Tibial nerve (tissue), 4 donors: ENCODE measurements at places on chromosomes 2 and 18. TPM values are rescaled to one million over a fixed set of nuclear protein-coding genes. Genes with fewer than 3 reads are reported as not detected.

DNA sequence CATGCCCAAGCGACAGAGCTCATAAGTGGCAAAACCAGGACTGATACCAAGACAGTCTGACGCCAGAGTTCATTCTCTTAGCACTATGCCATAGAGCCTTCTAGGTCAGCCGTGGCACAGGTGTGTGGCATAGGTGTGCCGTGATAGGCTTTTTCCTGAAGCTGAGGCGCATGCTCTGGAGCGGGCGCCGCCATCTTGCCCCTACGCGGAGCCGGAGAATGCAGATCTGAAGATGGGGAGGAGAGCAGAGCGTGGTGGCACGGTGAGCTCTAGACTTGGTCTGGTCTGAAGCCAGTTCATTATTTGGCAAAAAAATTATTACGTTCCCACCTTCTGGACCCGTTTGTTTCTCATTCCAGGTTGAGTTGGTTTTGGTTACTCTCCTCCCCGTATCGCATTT lies 16.6 kb downstream of the MCFD2 start:
- H3K36me3 ChIP-seq, result no peaks in the 10 kb centered on the region
- H3K27me3 ChIP-seq, result no peaks in the 10 kb centered on the region
- H3K27ac ChIP-seq, result no peak overlapping the region
- no peaks in the 10 kb centered on the region for H3K4me1 ChIP-seq

- no peak overlapping the region for H3K27ac ChIP-seq
- H3K4me3 ChIP-seq, result no peak overlapping the region
- no peaks in the 10 kb centered on the region for H3K27me3 ChIP-seq
- DNase-seq, result no peak
- no peaks in the 10 kb centered on the region for H3K4me1 ChIP-seq
- no peaks in the 10 kb centered on the region for H3K36me3 ChIP-seq
These were observed 131.6 kb upstream of the FN1 start for GRCh38 chr2:215567504-215567903.

- H3K36me3 ChIP-seq, result no peaks in the 10 kb centered on the region
- H3K4me3 ChIP-seq, result no peak overlapping the region
These were observed 1612.6 kb upstream of the CELF4 start for GRCh38 chr18:39178166-39178565.

- no peak for DNase-seq
- no peaks in the 10 kb centered on the region for H3K27me3 ChIP-seq
- H3K36me3 ChIP-seq, result no peaks in the 10 kb centered on the region
- no peak overlapping the region for H3K4me3 ChIP-seq
- H3K27ac ChIP-seq, result no peak overlapping the region
These were observed 845 bp downstream of the CFAP210 start for GRCh38 chr2:169693360-169693759.

- DNase-seq, result no peak
- H3K4me1 ChIP-seq, result no peaks in the 10 kb centered on the region
- H3K27me3 ChIP-seq, result no peaks in the 10 kb centered on the region
- no peak overlapping the region for H3K27ac ChIP-seq
- no peaks in the 10 kb centered on the region for H3K36me3 ChIP-seq
These were observed 25.2 kb downstream of the EPB41L5 start for GRCh38 chr2:120037995-120038541.

DNA sequence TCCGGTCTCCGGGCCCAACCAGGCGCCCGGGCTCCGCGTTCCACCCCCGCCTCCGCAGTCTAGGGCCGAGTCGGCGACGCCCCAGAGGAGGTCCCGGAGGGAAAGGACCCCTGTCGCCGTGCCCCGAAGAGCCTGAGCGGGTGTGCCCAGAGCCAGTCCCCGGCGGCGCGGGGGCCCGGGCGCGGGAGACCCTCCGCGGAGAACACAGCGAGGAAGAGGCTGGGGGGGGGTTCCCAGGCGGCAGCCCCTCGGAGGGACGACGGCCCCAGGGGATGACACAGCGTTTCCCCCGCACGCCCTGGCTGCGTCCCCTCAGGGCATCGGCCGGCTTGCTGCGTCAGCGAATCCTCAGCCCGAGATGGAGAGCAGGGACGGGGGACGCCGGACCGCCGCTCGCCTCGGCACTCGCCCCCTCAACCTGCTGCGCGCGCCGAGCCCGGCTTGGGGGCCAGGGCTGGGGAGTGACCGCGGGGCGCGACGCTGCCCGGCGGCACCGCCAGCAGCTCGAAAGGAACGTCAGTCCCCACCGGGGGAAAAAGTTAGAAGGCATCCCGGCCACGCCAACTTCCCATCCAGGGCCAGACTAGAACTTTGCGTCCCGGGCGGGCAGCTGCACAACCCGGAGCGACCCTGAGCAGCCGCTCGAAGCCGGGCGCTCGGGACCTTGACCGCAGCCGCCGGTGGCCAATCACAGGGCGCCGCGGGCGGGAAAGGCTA lies 711 bp downstream of the SFXN5 start:
- peaks cover 20% of the 10 kb centered on the region for H3K36me3 ChIP-seq
- H3K27me3 ChIP-seq, result no peaks in the 10 kb centered on the region
- H3K4me1 ChIP-seq, result peaks cover 13% of the 10 kb centered on the region
- no peak for DNase-seq

DNA sequence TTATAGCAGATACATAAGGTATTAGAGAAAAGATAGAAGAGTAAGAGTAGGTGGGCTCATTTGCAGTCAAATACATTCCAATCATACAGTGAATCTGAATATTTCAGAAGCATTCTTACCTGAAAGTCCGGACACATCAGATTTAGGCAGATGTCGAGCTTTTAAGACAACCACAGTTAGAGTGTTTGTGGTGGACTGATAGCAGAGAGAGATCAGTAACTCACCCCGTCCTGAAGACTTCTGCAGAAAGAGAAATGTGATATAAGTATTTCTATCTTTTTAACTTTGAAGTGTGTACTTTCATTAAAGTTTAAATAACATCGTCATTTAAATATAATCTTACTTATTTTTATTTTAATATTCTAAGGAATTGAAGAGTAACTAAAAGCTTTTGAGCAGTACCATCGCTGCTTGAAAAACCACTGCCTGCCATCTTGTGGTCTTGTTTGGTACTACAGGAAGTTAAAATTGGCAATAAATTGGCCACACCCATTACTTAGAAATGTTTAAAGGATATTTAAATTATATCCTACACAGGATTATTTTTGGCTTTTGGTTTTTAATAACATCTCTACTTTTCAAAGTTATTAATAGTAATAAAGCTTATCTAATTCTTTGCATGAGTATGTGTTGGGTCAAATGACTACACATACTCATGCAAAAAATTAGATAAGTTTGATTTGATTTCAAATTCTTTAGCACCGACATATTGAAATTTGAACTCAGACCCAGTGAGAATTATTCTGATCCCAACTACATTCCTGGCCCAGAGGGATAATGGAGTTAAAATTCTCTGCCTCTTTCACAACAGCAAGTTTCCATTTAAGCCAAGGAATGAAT lies 5.5 kb downstream of the SYT4 start:
- no peaks in the 10 kb centered on the region for H3K36me3 ChIP-seq
- H3K4me3 ChIP-seq, result no peak overlapping the region
- no peak overlapping the region for H3K27ac ChIP-seq
- no peaks in the 10 kb centered on the region for H3K4me1 ChIP-seq
- H3K27me3 ChIP-seq, result no peaks in the 10 kb centered on the region

DNA sequence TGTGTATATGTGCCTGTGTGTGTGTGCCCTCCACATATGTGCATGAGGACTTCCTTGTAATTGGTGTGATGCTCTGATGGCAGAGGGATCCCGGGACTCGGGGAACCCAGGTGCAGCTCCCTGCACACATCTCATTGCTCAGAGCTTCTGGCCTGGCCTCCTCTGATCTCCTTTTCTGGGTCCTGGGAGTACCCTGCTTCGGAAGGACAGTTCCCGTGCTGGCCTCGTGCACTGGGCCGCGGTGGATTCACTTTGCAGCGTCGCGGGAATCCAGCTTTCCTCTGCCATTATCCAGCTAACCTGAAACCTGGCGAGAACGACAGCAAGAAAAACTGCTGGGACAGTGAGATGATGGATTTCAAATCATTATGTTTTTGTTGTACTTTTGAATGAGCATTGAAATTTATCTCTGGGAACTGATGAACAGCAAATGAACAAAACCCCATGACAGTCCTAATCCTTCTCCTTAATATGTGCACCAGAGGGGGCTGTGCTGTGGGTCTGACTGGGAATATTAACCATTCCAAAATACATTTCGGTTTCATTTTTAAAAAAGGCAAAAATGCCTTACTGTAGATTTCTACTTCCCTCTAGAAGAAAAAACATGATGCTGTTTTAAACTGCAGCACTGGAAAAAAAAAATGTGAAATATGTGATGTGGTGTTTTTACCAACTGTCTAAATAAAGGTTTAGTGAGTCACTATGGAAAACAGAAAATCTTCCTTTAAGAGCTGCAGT lies 78.2 kb downstream of the PTGR3 start:
- H3K36me3 ChIP-seq, result no peaks in the 10 kb centered on the region
- no peak overlapping the region for H3K27ac ChIP-seq
- H3K27me3 ChIP-seq, result no peaks in the 10 kb centered on the region
- DNase-seq, result no peak

- no peaks in the 10 kb centered on the region for H3K27me3 ChIP-seq
- H3K4me3 ChIP-seq, result no peak overlapping the region
- H3K27ac ChIP-seq, result no peak overlapping the region
These were observed 52.1 kb upstream of the EPB41L5 start for GRCh38 chr2:119960821-119961220.

SCYGR4 gene
- total RNA-seq, result not detected

ANKRD30B gene
- 17.4 TPM for total RNA-seq

RASGRP3 gene
- total RNA-seq, result 2.4 TPM

TDRD15 gene
- 0.30 TPM for total RNA-seq
